ENCODE measurements at places on chromosomes 16 and 17.
A peak's percentile ranks its signal among the peaks of the same experiment; 100 is the strongest.

- no peak for DNase-seq
Measured at GRCh38 chr17:64231567-64232141, 31.4 kb downstream of the TEX2 start.

GRCh38 chr17:75031972-75032719 lies 14.6 kb downstream of the ATP5PD start:
- no peak for DNase-seq

GRCh38 chr17:44785921-44786320 lies 27.1 kb downstream of the ADAM11 start:
- DNase-seq = no peak

DNA sequence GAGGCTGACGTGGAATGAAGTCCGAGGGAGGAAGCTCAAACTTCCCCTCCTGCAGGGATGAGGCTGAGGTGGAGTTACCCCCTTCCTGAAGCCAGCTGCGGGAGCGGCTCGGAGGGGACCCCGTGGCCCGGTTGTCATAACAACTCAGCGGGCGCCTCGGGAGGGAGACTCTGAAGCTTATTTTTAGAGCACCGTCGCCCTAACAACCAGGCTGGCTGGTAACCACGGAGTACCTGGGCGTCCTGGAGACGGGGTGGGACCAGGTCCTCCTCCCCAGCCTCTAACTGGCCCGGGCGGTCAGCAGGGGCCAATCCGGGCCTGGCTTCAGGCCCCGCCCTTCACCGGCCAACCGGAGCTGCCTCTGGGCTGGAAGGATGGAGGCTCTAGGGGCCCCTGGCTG lies 27.7 kb downstream of the NECAB2 start:
- no peak for DNase-seq

DNA sequence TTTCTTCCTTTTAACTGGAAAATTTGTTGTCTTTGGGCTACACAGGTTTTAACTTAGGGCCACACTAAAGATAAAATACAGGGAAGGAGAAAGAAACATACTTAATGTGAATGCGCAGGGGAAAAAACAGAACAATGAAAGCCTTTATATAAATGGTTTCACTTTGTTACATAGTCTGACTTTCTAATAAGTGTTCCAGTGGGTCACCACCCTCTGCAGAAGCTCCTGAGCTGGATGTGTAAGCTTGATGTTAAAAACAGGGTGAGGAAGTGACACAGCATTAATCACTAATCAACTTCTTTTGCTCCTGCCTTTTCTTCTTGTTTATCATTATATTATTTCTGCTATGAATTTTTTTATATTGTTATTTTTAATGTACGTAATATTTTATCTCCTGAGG lies 445.6 kb upstream of the CA10 start:
- DNase-seq = no peak

GRCh38 chr16:73915140-73915539 lies 381.5 kb upstream of the PSMD7 start:
- no peak for DNase-seq

GRCh38 chr17:77959926-77960521 lies 1.5 kb downstream of the TNRC6C start:
- DNase-seq = no peak

DNA sequence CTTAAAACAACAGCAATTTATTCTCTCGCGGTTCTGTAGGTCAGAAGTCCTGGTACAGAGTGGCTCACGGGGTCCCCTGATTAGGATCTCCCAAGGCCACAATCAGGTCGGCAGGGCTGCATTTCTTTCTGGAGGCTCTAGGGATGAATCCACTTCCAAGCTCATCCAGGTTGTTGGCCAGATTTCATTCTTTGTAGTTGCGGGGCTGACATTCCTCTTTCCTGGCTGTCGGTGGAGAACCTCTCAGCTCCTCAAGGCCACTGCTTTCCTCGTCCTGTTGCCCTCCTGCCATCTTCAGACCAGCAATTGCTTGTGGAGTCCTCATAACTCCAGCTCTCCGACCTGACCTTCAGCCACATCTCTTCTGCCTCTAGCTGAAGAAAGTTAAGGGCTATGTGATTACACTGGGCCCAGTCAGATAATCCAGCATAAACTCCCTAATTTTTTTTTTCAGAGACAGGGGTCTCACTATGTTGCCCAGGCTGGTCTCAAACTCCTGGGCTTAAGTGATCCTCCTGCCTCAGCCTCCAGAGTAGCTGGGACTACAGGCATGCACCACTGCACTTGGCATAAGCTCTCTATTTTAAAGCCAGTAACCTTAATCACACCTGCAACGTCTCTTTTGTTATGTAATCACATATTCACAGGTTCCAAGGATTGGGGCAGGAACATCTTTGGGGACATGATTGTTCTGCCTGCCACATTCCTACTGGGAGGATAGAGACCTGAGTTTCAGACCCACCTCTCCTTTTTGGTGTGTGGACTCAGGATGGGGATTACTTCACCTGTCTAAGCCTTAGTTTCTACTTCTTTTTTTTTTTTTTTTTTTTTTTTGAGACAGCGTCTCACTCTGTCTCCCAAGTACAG lies 4.1 kb upstream of the GAST start:
- DNase-seq = no peak

GRCh38 chr16:84489131-84489530 lies 15.3 kb downstream of the MEAK7 start:
- peak; percentile 53 for DNase-seq

DNA sequence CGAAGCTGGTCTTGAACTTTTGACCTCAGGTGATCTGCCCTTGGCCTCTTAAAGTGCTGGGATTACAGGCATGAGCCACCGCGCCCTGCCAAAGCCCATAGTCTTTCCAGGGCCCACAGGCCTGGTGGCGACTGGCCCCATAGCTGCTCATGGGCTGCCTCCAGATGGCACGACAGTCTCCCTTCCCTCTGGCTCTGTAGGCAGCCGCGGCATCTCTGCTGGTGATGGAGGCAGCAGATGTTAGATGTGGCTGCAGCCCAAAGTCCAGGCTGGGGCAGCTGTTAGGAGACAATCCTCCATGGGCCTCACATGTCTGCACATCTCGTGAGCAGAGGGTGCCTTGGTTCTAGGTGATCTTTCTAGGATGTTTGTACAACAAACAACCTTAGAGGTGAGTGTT lies 69.7 kb upstream of the DNAJA2 start:
- DNase-seq = no peak

- DNase-seq = no peak
Measured at GRCh38 chr17:70080541-70081347, 5.7 kb downstream of the KCNJ16 start.

- DNase-seq = no peak
Measured at GRCh38 chr17:227078-227945, 45.9 kb upstream of the DOC2B start.

- peak; percentile 78 for DNase-seq
Measured at GRCh38 chr16:56191156-56191815, at the start of gene GNAO1. GNAO1 (plus strand) TSS chr16:56191489; CDS start chr16:56192236, 747 bp downstream.

DNA sequence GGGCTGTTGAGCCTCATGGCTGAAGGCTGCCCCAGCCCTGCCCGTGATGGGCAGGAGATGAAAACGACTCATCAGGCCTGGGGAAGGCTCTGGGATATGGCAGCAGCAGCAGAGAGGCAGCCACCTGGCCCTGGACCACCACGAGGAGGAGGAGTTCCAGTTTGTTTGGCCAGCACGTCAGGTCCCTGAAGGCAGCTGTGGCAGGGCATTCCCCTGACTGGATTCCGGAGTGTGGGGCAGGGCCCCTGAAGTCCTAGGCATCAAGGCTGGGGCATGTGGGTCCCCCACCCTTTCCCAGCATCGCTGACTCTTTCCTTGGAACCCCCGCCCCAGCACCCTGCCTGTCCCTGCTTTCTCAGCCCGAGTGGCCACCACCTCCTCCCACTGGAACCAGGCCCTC lies 197.4 kb downstream of the ZNF423 start:
- no peak for DNase-seq

- DNase-seq = no peak
Measured at GRCh38 chr16:68728523-68728922, 8.6 kb upstream of the CDH1 start.

- no peak for DNase-seq
Measured at GRCh38 chr16:67775273-67775672, 31.1 kb downstream of the RANBP10 start.

- DNase-seq = no peak
Measured at GRCh38 chr16:12661656-12662172, 142.0 kb downstream of the CPPED1 start.

DNA sequence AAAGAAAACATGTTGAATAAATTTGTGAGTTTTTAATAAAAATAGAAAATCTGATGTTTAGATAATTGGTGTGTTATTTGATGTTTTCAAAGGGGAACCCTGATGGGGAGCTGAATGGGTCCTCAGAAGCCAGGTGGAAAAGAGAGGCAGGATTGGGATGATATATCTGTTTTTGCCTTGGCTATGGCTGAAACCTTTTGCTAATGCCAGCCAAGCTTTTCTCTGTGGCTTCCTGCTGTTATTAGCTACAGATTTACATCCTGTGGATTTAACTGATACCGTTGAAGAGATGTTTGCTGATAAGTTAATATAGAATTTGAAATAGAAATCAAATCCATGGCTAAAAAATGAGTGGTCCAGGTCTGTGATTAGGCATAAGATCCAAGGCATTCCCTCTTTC lies 4.2 kb upstream of the AATF start:
- no peak for DNase-seq

- peak; percentile 44 for DNase-seq
Measured at GRCh38 chr17:80760511-80760911, 215.9 kb downstream of the RPTOR start.

DNA sequence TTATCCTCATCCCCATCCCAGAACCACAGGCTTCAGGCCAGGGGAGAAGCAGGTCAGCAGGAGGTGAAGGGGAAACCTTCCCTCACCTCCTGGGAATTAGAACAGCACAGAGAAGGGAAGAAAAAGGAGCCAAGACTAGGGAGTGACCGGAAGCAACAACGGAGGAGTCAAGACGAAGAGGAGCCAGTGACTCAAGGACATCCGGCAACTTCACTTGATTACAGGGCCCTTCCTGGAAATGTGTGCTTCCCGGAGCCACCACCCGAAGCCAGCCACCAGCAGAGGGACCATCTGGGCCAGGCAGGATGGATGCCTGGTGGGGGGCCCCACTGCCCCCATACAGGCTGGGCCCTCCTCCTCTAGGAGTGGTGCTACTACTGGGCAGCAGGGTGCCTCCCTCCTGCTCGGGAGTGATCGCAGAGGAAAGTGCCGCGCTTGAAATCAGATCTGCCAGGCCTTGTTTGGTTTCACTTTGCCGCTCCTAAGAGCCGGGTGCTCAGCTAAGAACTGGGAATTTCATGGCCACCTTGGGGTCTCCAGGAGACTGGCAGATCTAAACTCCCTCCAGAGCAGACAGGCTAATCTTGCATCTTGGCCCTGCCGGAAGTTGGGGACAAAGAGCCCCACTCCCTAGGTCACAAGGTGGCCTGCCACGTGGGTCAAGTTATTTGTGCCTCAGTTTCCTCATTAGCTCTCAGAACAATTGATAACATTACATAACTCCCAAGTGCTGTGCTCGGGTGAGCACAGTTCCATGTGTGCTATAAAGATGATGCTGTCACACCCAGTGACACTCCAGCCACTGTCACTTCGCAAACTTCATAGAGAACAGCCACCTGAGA lies 6.6 kb downstream of the CDC42EP4 start:
- DNase-seq = no peak

GRCh38 chr17:80372456-80372855 lies 42.5 kb upstream of the ENDOV start:
- no peak for DNase-seq

DNA sequence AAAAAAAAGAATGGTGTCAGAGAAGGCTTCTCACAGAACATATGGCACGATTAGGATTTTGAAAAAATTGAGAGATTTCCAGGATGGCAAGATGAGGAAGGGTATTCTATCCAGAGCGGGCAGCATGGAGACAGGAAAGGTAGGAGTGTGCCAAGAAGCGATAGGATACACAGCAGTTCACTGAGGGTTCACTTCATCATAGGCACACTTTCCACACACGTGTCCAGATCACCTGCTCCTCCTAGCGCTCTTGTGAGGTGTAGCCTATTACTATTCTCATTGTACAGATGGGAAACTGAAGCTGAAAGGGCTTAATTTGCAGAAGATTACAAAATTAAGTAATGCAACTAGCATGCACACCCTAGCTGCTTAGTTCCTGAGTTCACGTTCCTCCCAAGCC lies 6.2 kb upstream of the ELAC2 start:
- no peak for DNase-seq

GRCh38 chr17:30805944-30806456 lies 18.5 kb downstream of the CRLF3 start:
- no peak for DNase-seq

- DNase-seq = no peak
Measured at GRCh38 chr17:67403065-67403464, 26.0 kb downstream of the PITPNC1 start.

All from type B pancreatic cell (in vitro differentiated cells).